Stimulated activated CD4-positive, alpha-beta T cell treated with anti-CD3 and anti-CD28 coated beads, Interleukin-1b, Interleukin-23, amount 100 ng/mL, for 24 hours (primary cell): ENCODE measurements at places on chromosomes 6 and 20.

GRCh38 chr6:73699676-73700459 is 3.9 kb downstream of the CD109 start:
- DNase-seq, result no peak

GRCh38 chr6:152723398-152723797 is 25.7 kb downstream of the MYCT1 start:
- DNase-seq, result no peak

DNA sequence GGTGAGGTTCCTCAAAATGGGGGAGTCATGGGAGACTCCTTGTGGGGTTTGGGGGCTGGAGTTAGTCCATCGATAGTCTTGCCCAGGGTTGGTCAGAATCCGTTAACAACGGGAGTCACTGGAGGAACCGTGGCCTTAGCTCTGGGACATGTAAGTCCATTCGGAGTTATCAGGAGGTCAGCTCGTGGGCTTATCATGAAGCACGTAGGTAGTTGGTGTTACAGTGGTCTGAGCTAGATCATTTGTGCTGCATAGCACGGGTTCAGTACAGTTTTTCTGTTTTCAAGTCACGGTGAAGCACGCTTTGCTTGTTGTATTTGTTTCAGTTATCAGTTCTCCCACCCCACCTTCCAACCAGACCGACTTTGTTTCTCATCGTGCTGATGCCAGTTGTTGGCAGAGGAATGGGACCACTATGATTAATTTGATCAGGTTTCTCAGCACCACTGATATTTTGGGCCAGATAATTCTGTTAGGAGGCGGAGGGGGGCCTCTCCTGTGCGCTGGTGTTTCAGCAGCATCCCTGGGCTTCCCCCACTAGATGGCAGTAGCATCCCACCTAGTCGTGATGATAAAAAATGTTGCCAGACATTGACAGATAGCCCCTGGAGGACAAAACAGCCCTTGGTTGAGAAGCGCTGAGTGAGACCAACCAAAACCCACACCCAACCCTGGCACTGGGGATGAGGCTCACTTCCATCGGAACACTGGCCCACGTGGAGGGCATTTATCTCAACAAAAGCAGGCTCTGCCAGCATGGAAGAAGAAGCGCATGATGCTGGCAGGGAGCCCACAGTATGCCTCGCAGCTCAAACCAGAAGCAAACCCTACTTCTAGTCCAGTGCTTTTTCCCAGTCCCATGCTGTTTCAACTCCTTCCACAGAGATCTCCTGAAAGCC is 2.2 kb upstream of the APMAP start:
- DNase-seq, result peak; percentile 66

DNA sequence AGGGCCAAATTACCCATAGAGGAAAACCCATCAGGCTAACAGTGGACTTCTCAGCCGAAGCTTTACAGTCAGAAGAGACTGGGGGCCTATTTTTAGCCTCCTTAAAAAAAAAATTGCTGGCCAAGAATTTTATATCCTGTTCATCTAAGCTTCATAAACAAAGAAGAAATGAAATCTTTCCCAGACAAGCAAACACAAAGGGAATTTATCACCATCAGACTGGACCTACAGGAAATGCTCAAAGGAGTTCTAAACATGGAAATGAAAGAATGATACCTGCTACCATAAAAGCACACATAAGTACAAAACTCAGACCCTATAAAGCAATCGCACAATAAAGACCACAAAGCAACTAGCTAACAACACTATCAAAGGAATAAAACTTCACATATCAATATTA is 19.3 kb downstream of the DTNBP1 start:
- DNase-seq, result no peak

GRCh38 chr6:140872885-140873284 is 1259.8 kb upstream of the GJE1 start:
- no peak for DNase-seq

DNA sequence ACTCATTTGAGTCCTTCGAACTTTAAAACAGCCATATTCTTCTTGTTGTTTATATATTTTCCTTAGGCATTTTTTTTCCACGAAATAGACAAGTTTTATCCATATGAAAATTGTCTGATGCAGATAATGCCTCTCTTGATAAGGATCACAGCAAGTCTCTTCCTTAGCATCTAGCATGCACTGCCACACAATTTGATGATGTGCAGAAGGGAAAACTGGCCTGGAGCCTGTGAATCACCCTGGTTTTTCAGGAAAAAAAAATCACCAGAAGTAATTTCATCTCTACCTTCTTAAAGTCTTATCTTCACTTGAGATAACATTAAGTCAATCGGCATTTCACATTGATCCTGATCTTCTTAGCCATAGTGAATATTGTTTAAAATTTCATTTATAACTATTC is 199.8 kb downstream of the TENT5A start:
- DNase-seq, result no peak

GRCh38 chr6:146896960-146897701 is 298.4 kb downstream of the ADGB start:
- no peak for DNase-seq

- DNase-seq, result no peak
Observed at GRCh38 chr6:138336221-138336620, 41.5 kb upstream of the SMIM28 start.

GRCh38 chr6:152720974-152721373 is 23.3 kb downstream of the MYCT1 start:
- DNase-seq, result no peak

DNA sequence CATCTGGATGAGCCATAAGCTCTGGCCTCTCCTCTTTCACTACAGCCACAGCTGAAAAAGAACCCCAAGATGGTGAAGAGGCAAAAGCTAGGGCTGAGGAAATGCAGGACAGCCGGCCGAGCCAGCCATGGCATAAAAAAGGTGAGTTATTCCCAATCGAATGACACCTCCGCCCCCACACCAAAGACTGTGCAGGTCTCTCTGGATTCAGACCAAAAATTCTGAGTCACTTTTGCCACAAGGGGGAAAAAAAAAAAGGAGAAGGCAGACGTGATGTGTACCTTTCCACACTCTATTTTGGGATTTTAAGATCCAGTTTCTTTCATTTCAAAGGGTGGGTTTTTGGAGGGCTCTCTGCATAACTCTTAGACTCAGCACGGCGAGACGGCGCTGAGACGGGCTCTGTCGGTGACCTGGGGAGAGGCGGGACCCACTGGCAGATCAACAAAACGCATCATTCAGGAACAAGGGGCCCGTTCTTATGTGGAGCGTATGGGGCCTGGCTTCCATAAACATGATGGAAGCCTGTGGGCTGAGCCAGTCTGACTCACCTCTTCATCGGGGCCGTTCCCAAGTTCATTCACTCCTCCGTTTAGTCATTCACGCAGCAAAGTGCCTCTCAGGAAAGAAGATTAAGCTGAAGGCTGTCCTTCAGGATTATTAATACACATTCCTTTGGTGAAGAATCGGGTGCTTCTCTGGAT is 54.8 kb downstream of the NFATC2 start:
- no peak for DNase-seq

DNA sequence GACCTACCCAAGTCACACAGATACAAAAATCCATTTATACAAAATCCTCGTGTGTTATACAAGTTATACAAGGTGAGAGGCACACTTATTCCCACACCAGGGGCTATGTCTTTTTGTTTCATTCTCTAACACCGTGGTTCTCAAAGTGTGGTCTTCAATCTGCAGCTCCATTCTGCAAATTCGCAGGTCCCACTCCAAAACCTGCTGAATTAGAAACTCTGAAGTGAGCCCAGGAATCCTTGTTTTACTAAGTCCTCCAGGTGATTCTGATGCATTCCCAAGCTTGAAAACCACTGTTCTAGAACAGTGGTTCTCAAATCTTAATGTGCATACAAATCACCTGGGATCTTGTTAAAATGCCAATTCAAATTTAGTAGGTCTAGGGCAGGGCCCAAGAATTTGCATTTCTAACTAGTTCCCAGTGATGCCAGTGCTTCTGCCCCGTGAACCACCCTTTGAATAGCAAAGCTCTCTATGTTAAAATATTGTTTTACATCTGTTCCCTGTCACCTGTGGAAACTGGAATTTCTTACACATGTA is 35.1 kb downstream of the LRFN2 start:
- no peak for DNase-seq

- DNase-seq, result no peak
Observed at GRCh38 chr6:53309901-53310300, 38.8 kb downstream of the ELOVL5 start.

- DNase-seq, result no peak
Observed at GRCh38 chr20:36390719-36391415, 84.7 kb downstream of the DLGAP4 start.

GRCh38 chr6:12163744-12164507 is 126.2 kb upstream of the EDN1 start:
- no peak for DNase-seq

GRCh38 chr6:28682542-28682941 is 156.9 kb downstream of the GPX5 start:
- DNase-seq, result no peak

DNA sequence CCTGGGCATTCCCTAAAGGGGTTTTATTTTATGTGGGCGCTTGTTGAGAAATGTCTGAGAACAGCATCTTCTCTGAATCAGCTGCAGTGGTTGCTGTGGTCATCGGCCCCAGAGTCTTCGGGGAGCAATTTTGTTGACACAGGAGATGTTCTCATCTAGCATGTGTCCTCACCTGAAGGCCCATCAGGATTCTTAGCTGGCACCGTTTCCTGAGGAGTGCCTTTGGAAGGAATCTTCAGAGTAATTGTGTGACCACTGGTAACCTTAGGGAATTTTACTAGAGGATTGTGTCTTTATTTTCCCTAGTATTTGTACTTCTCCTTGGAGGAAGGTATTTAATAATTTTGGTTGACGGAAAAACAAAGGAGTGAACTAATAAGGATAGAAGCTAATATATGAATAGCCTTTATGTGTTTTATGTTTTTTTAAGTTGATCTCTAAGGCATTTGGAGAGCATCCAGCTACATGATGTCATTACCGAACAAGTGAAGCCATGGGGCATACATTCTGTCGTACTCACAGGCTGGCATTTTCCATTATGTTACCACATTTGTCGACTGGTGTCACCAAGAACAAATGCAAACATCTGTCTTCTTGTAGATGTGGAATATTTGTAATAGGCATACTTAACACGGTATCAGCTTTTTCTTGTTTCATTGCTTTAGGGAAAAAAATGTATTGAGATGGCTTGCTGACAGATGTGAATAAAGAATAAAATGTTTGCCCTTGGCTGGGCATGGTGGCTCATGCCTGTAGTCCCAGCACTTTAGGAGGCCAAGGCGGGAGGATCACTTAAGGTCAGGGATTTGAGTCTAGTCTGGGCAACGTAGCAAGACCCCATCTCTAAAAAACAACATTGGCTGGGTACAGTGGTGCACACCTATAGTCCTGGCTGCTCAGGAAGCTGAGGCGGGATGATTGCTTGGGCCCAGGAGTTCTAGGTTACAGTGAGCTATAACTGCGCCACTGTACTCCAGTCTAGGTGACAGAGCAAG is 41.9 kb downstream of the TULP4 start:
- DNase-seq, result no peak

GRCh38 chr6:2615251-2615650 is 135.5 kb downstream of the MYLK4 start:
- DNase-seq, result no peak

- DNase-seq, result no peak
Observed at GRCh38 chr20:47817573-47817972, 32.3 kb upstream of the SULF2 start.

- DNase-seq, result no peak
Observed at GRCh38 chr6:69875715-69876114, 9.4 kb downstream of the COL19A1 start.

GRCh38 chr6:1745814-1746213 is 136.1 kb downstream of the FOXC1 start:
- no peak for DNase-seq

GRCh38 chr6:35081426-35081851 is 59.7 kb downstream of the TCP11 start:
- DNase-seq, result no peak

DNA sequence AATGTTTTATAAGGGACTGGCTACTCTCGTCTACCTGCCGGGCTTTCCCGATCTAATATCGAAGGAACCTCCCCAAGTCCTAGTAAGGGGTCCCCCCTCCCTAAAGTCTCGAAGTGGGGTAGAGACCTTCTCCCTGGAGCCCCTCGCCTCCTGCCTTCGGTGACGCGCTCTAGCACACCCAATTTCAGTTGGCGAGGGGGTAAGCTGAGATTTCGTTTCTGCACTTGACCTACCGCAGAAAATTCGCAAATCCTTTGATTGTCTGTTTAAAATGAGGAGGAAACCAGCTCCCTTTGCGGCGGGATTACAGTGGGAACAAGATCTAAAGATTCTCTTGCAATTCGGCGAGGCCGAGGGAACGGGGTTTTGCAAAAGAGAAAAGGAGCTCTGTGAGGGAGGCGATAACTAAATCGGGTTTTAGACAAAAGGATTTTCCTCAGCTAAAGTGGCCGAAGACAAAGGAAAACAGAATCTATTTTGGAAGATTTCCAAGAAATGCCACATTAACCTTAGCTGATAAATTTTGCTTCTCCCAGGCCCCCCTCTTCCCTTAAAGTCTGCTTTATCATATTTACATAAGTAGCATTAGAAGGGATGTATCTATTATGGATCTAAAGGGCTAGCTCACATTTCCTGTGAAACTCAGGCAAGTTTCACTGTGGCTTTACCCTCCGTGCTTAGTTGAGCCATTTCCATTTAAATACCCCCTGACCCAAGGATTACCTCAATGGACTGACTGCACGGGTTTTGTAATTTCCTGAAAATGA is 8.4 kb downstream of the SIM1 start:
- no peak for DNase-seq

GRCh38 chr6:6932968-6933367 is 174.8 kb upstream of the RREB1 start:
- DNase-seq, result no peak

GRCh38 chr20:61803416-61803914 is 262.2 kb downstream of the TAF4 start:
- DNase-seq, result no peak

- no peak for DNase-seq
Observed at GRCh38 chr6:135525594-135525993, 28.1 kb upstream of the AHI1 start.

DNA sequence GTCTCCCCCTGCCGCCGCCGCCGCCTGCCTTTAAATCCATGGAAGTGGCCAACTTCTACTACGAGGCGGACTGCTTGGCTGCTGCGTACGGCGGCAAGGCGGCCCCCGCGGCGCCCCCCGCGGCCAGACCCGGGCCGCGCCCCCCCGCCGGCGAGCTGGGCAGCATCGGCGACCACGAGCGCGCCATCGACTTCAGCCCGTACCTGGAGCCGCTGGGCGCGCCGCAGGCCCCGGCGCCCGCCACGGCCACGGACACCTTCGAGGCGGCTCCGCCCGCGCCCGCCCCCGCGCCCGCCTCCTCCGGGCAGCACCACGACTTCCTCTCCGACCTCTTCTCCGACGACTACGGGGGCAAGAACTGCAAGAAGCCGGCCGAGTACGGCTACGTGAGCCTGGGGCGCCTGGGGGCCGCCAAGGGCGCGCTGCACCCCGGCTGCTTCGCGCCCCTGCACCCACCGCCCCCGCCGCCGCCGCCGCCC is 474 bp downstream of the CEBPB start:
- DNase-seq, result peak; percentile 17
